A549 (cell line): ENCODE measurements at places on chromosomes 2 and 18.
A peak's percentile ranks its signal among the peaks of the same experiment; 100 is the strongest.

DNA sequence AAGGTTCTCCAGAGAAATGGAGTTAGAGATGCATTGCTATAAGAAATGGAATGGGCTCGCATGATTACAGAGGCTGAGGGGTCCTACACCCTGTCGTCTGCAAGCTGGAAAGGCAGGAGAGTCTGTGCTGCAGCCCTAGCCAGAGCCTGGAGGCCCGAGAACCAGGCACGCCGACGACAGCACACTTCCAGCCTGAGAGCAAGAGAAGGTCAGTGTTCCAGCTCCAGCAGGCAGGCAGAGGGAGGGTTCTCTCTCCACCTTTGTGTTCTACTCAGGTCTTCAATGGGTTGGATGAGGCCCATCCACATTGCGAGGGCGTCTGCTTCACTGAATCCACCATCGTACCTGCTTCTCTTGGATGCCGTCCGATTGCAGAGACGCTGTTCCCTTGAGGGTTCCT, 177.6 kb upstream of the HDAC4 start:
- DNase-seq = no peak

DNA sequence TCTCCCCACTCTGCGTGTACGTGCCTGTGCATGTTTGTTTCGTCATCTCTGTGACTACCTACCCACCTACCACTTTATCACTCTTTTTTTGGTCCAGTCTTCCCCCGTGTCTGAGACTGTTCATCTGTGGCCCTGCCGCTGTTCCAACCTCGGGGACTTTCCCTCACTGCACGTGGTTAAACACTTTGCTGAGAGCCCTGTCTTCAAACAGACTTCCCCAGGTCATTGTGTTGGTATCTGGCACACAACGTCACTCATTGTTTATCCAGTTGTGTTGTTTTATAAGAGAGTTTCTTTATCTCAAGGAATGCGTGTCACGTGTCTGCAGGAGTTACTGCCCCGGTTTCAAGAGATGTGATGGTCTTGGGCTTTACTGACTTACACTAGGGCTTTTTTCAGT, 262.0 kb upstream of the RASGRP3 start:
- DNase-seq = peak; percentile 51

GRCh38 chr2:24076849-24077534, 866 bp upstream of the SF3B6 start:
- no peak for DNase-seq

GRCh38 chr2:95056044-95056443, 30.5 kb downstream of the MAL start:
- DNase-seq = no peak

DNA sequence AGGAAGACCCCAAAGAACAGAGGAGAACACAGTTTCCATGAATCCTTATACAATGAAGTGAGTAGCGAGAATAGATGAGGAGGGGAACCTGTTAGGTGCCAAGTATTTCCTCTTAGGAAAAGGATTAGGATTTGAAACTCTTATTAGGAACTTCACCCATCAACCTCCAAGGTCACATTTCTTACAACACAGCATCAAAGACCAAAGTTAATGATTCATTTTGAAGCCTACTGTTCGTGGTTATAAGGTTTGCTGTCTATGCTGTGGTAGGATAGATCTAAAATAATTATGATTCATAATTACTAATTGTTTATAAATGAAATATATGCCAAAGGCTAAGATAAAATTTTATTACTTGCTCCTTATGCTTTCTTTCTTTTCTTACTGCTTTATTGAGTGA, 6.1 kb downstream of the CFAP221 start:
- no peak for DNase-seq

DNA sequence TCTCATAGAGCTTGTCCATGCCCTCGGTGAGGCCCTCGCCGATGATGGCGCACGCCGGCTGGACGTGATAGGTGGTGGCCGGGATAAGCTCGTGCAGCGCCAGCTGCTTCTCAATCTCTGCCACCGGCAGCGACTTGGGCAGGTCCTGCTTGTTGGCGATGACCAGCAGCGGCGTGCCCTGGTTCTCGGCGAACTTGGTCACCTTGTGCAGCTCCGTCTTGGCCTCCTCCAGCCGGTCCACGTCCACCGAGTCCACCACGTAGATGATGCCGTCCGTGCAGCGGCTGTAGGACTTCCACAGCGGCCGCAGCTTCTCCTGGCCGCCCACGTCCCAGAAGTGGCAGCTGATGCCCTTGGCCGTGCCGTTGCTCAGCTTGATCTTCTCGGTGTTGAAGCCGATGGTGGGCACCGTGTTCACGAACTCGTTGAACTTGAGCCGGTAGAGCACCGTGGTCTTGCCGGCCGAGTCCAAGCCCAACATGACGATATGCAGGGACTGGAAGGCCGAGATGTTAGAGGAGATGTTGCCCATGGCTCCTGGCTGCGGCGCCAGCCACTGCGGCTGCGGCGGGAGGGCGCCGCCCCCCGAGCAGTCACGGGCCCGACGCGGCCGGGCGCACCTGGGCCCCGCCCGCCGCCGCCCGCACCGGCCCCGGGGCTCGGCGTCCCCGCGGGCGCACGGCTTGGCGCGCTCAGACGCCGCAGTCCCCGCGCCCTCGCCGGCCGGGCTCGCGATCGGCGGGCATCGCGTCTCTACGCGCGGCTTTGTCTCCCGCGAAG, 636 bp downstream of the ARL4C start:
- DNase-seq = no peak

DNA sequence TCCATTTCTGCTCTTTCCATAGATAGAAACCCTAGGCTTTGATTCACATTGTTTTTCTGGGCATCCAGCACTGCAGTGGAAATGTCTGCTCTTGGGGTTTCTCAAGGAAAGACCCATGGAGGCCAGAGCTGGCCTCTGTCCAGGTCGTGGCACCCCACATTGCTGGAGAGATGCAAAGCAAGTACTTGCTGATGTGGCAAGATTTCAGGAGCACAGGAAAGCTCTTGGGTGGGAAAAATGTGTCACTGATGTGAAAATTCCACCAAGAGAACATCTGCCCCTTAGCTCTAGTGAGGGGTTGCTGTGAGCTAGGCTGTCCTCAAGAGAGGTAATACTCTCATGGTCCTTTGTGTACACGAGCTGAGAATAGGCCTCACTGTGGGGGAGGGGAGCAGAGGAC, 156.1 kb upstream of the SIX3 start:
- DNase-seq = no peak

DNA sequence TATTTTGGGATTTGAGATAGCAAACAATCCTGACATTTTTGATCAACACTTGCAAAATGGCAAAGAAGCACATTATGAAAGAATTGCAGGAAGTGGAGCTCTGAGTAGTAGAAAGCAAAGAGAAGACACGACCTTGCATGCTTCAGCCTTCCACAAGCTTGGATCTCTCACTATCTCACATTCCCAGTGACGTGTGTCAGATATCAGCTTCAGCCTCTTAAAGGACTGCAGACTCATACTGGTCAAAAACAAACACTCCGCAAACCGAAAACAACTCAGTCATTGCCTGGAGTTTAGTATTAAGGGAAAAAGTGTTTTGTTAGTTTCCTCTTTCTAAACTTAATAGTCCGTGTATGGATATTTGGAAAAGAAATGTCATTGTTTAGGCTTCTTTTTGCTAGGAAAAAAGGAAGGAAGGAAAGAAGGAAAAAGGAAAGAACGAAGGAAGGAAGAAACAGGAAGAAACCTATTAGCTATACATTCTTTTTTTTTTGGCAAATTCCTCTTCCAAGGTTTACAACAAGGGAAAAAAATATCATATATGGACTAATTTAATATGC, 32.6 kb upstream of the SLC40A1 start:
- DNase-seq = peak; percentile 91

DNA sequence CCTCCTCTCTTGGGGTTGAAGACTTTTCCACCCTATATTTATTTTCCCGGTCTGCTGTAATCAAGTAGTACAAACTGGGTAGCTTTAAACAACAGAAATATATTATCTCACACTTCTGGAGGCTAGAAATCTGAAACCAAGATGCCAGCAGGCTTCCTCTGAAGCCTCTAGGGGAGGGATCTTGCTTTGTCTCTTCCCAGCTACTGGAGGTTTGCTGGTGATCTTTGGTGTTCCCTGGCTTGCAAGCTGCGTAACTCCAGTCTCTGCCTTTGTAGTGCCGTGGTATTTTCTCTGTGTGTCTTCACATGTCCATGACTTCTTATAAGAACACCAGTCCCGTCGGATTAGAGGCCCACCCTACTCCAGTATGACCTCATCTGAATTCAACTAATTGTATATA, 44.4 kb downstream of the MYO3B start:
- no peak for DNase-seq

GRCh38 chr18:63963615-63964256, 6.1 kb upstream of the SERPINB8 start:
- DNase-seq = no peak

- DNase-seq = no peak
These were observed 66.8 kb upstream of the FOSL2 start for GRCh38 chr2:28325567-28326468.

DNA sequence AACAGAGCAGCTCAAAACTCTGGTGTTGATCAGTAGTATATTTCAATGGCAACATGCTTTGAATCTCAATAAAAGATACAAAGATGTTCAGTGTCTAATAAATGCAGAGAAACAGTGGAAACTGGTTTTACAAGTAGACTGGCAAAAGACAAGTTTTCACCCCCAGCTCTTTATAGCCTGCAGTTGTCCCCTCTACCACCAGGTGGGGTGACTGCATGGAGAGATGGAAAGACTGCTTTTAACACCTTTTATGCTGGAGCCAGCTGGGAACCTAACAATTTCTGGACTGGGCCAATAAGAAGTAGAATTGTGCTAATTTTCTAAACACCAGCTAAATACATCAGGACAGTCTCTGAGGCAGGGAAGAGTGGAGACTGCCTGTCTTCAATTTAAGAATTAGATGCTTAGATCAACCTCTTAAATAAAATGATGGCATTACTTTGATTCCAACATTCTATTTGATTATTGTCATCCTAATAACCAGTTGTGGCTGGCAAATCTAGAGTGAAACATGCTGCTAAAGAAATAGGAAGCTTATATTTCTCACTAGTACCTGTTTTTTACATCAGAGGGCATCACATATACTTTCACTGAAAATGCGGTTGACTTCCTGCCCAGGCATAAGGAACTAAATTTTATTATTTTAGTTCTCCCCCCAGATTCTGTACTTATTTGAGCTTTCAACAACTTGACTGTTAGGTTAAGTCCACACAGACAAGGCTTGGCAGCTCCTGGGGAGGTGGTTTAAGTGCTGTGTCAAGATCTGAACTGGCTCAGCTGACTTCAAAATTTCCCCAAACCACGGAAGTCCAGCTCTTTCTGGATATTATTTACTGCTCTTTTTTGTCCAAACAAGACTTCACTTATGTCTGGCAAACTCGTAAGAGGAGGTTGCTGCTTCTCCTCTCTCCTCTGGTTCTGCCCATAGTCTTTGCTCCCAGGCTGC, 140.5 kb downstream of the TPGS2 start:
- DNase-seq = peak; percentile 44

DNA sequence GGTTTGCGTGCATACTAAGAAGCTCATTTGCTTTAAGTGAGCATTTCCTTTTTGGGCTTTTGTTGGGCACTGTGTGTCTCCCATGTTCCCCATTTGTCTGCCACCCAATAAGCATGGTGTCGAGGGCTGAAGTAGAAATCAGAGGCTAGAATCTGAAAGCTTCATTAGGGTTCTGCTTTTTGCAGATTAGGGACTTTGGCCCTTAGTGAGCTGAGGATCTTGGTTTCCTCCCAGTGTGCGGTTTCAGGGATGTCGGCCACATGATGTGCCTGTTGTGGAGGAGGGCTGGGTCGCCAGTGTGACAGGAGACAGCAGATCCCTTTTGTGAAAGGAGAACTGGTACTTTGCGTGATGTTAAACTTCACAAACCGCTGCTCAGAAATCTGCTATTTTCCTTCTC, 41.1 kb downstream of the PLEKHB2 start:
- no peak for DNase-seq

DNA sequence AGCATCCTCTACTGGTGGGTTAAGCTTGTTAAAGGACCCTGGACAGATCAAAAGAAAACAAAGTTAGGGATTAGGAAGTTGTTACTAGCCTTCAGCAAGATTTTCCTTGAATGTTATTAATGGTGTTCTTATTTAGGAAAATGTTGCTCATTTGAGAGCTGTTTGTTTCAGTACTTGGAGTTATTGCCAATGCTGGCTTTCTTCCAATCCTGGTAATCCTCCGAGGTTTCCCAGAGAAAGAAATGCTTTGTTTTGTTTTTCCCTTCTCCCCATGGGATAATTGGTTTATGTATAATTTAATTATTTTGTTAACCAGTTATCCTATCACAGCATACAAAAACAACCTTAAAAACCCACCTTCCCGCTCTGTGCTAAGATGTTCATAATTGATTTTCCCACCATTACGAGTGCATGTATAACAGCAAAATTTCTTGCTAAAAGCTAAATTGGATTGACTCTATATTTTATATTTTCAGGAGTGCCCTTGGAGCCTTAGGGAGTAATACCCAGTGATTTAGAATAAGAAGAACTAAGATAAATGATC, 79.8 kb downstream of the MGAT5 start:
- DNase-seq = no peak

DNA sequence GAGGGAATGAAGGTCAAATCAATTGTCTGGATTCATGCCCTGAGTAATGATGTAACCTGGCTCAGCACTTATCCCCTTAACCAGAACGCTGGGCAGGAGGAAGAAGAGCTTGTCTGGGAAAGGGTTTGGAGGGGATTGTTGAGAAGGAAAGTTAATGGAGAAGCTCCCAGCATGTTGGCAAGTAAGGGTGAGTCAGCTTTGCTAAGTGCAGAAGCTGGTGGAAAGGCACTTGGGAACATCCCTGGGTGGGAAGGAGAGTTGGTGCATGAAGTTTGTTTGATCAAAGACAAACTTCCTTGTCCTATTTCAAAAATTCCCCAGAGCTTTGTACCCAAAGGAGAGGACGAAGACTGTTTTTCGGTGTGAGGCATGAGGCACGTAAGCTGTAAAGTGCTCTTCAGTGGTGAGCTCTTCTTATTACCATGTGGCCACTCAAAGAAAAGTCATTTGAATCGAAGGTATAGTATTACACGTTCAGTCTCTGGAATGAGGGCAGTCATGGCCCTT, 17.6 kb upstream of the DAW1 start:
- no peak for DNase-seq

GRCh38 chr18:8260319-8260718, 348.9 kb upstream of the RAB12 start:
- no peak for DNase-seq

DNA sequence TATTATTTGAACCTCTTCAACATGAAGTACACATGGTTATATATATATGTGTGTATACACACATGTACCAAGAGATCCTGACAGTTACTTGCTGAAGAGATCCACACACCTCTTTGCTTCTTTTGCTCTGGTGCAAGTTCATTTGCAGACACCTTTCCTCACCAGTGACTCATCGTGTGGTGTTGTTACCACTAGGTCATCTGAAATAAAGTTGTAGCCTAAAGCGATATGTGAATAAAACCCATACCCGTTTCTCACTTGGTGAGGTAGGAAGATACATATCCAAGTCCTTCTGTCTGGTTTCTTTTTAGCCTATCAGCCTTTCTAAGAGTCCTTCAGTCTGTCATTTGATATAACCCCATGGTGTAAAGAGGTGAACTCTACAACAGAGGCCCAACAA, 379.4 kb upstream of the RAB12 start:
- DNase-seq = no peak

DNA sequence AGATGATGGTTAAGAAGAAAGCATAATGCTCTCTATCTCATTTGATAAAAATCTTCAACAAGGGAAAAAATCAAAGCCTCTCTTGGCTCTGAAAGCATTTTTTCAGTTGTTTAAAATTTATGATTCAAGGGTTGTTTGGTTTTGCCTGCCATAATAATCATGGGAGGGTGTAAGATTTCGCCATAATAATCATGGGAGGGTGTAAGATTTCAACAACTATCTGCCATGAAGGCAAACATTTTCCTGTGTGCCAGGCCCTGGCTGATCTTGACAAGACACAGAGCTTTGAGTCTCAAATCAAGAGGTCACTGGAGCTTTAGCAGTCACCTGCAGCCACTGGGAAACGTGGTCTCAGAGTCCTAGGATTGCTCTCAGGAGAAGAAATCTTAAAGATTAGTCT, 175.1 kb upstream of the PIEZO2 start:
- DNase-seq = no peak
